ENCODE measurements at places on chromosomes 4 and X.

DNA sequence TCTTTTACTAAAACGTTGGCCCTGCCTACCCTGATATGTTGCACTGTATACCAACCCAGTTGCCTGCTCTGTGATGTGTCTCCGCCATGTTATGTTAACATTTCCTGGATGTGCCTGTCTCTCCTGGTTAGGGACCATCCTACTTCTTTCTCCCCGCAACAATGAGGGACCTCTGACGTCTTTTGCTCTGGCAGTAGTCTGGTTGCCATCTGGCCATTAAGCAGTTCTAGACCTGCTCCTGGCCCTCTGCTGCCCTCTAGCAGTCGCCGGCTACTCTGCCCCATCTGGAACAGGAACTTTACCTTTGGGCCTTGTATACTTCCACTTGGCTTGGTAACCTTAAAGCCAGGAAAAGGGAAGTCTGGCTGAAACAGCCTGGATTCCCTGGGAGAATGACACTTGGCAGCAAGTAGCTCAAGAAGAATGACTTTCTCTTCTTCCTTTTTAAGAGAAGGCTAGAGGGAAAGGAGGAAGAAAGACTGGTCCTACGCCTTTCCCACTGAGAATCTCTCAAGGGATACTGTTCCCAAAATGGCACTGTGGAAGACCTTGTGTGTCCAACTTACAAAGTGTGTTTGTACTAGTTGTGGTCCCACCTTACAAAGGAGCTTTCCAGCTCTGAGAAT is 63.5 kb downstream of the GPC3 start:
- DNase-seq, result no peak

GRCh38 chrX:55088795-55089489 is at the start of gene PAGE2:
TSS of gene PAGE2 (plus strand) at chrX:55089018. CDS start at chrX:55090021, 1,003 bp downstream.
- DNase-seq, result no peak

- DNase-seq, result peak; percentile 34
Observed at GRCh38 chr4:85398276-85398675, 76.7 kb upstream of the ARHGAP24 start.

- no peak for DNase-seq
Observed at GRCh38 chr4:53040851-53041250, 178.7 kb downstream of the RASL11B start.

GRCh38 chr4:108360754-108361445 is 192.2 kb upstream of the LEF1 start:
- peak; percentile 91 for DNase-seq

DNA sequence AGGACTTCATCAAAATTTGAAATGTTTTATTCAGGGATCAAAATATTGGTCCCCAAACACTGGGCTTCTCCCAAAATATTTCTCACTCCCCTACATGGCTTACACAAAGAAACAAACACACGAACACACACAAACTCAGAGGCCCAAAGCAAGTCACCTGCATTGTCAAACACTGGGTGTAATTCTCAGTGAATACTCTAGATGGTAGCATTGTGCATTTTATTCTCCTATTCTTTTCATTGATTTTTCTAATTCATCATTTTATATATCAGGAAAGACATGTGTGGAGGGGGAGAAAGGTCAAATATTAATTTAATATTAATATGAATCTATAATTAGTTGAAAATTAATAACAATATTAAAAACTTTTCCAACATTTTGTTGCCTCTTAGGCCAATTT is 72.3 kb upstream of the TNMD start:
- no peak for DNase-seq

DNA sequence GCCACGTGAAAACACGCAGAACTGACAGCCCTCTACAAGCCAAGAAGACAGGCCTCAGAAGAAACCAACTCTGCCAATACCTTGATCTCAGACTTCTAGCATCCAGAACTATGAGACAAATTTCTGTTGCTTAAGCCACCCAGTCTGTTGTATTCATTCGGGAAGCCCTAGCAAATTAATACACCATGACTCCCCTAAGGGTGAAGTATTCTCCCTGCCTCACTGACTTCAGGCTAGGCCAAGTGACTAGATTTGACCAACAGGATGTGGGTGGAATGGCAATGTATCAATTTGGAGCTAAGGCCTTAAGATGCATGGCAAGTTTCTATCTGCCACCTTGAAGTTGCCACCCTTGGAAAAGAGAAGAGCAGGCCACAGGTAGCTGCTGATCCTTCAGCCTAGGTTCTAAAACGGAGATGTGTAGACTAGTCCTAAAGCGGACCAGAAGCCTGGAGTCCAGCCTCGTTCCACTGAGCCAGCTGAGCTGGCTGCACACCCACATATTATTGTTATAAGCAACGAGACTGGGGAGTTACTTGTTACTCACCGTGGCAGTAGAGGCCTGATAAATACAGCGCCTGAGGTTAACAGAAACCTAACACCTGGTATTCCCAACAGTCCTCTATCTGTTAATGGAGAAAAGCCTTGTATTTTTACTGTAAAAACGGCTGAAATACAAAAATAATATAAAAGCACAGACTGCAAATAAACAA is 16.4 kb downstream of the SCARB2 start:
- DNase-seq, result peak; percentile 22

GRCh38 chr4:123878976-123879375 is 482.4 kb downstream of the SPRY1 start:
- no peak for DNase-seq

DNA sequence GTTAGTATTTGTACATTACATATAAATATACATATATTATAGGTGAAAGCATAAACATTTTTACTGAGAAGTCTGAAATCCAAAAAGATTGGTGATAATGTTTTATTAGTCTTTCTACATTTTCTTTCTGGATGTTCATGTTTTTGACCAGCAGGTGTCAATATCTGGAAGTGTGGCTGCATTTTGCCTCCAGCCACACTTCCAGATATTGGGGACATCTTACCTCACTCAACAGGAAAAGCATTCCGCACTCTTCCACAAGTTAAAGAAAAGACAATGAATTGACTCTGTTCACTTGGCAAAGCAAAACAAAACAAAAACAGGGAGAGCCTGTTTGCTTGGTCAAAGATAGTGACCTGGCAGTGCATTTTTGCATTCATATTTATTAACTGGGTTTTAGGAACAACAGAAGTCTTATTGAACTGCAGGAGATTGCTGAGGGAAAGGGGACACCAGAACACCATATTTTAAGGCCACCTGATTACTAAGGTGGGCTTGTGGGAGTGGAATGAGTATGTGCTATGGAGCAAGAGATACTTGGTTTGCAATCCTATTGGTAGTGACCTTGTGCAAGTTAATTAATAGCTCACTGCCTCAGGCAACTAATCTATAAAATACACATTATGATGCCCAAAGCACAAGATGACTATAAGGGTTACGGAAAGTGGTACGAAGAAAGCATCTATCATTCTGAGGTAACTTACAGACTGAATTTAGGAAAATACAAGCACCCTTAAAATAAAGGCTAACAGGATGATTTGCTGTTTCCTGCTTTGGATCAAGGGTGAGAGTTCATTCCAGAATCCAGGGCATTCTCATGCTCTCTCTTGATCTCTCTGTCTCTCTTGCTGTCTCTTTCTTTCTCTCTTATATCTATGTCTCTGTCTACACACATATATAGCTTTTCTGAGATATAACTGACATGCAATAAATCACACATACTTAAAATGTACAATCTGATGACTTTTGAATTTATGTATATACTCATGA is 389.9 kb upstream of the EMCN start:
- no peak for DNase-seq

DNA sequence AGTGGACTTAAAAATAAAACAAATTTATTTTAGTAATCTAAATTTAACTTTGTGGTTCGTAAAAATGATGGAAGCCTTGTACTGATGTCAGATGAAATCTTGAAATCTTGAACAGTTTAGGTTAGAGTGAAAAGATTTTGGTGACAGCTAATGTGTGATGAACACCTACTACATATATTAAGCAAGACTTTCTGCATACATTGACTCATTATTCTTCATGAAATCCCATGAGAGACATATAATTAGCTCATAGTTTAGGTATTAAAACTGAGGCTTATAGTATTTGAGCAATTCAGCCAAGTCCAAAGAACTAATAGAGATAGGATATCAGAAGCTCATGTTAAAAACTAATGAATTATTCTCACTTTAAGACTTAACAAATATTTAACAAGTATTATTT is 66.9 kb upstream of the PCDH7 start:
- no peak for DNase-seq

DNA sequence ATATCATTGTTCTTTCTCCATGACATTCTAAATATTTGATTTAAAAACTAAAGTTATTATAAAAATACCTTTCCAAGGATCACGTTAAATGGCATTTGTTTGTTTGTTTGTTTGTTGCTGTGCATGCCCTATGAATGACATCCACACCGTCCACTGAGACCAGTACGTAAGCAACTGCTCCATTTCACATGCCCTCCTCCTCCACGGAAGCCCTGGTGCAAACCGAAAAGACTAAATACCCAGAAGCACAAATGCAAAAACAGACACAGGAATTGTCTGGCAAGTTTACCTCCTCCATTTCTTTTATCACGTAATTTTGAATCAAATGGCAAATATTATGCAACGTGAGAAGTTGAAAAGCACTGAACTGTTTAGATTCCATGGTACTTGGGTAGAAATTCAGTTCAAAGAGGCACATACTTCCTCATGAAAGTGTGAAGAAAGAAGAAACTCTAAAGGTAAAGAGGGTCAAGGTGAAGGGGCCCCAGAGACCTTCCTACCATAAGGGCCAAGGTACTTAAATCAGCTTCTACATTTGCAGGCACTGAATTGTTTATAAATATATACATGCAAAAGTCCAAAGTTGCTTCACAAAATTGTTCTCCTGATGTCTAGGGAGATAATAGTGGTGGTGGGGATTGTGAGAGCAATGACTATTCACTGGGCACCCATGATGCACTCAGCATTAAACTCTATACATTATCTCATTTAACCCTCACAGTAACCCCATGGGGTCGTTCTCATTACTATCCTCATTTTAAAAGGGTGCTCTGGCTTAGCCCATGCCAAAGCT is 23.4 kb downstream of the IRF2 start:
- DNase-seq, result no peak
